ENCODE measurements at places on chromosomes 5 and 9.
A peak's percentile ranks its signal among the peaks of the same experiment; 100 is the strongest.

GRCh38 chr9:107215381-107215780 lies 67.7 kb upstream of the RAD23B start:
- DNase-seq: no peak

- peak; percentile 78 for DNase-seq
Measured at GRCh38 chr5:180007582-180007981, 64.0 kb downstream of the RNF130 start.

DNA sequence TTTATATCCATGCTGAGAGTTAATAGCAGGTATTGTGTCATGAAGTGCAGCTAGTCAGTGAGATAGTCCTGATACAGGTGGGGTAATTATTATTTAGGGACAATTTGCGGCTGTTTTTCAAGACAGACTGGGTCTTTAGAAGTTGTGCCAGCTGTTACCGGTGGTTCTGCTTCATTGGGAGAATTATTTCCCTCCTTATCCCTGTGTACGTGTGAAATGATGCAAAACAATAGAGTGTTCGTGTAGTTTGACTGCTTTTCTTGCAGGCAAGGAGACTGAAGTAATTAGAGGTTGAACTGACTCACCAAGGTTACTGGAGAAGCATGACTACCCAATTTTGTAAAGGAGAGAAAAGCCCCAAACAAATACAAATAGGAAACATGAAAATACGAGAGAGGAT lies 101.7 kb downstream of the ARRDC3 start:
- no peak for DNase-seq

- DNase-seq: no peak
Measured at GRCh38 chr5:139215107-139215975, 17.2 kb upstream of the SIL1 start.

DNA sequence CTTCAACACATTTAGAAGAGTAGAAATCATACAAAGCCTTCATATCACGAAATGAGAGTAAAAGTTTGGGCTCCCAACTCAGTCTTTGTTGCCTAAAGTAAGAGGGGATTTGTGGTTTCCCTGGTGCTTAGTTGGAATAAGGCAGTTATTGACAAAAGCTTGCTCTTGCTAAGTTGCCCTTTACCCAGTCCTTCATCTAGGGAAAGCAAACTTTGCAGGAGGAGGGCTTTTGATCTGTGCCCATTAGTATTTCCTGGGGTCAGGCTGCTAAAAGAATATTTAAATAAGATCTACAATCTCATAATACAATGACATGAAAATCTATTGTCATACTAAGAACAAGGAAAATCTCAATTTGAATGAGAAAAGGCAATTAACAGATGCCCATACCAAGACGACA lies 84.1 kb upstream of the ACO1 start:
- no peak for DNase-seq

DNA sequence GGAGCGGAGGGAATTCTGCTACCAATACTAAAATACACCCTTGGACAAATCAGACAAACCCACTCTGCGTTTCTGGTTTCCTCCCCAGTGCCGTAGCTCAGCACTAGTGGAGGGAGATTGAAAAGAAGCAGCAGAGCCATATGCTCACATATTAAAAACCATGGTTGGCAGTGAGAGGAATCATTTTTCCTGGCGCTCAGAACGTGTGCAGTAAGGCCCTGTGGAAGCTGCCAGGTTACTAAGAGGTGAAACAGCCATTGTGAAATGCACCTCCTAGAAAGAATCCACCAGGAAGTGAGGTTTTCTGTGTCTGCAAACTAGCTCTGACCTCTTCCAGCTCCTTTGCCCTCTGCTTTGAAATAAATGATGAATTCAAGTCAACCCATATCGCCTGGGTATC lies 177.2 kb downstream of the ERCC6L2 start:
- no peak for DNase-seq
